Karpas-422 (cell line): ENCODE measurements at places on chromosomes 11 and 22. TPM values are rescaled to one million over a fixed set of nuclear protein-coding genes. Genes with fewer than 3 reads are reported as not detected.

- peak overlapping the region; percentile 39 for H3K4me3 ChIP-seq
- H3K36me3 ChIP-seq, result peaks cover 13% of the 10 kb centered on the region
- no peaks in the 10 kb centered on the region for H3K27me3 ChIP-seq
- peaks cover 77% of the 10 kb centered on the region for H3K4me1 ChIP-seq
These were observed 7.3 kb downstream of the TBC1D22A start for GRCh38 chr22:46769706-46770105.

GRCh38 chr11:120340529-120340928 is 4.3 kb downstream of the ARHGEF12 start:
- H3K27me3 ChIP-seq, result no peaks in the 10 kb centered on the region
- H3K27ac ChIP-seq, result no peak overlapping the region
- H3K4me1 ChIP-seq, result peaks cover 39% of the 10 kb centered on the region
- DNase-seq, result no peak

DNA sequence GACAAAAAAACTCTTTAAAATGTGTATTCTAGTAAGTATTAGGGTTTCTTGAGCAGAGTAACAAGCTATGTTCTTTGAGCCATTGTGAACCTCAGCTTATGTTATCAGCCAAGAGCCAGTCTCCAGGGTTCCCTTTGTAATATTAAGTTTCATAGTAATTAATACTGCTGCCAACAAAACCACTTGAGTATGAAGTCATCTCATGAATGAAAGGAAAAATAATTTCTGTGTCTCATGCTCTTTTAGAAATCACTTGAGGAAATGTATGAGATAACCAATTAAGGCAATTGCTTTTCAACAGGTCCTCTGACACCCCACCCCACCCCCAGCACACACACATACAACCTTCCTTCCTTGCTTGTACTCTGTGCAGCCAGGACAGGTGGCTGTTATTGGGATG is 59.9 kb downstream of the BBOX1 start:
- no peak for DNase-seq
- H3K27ac ChIP-seq, result no peak overlapping the region
- no peaks in the 10 kb centered on the region for H3K27me3 ChIP-seq
- H3K4me1 ChIP-seq, result no peaks in the 10 kb centered on the region

DNA sequence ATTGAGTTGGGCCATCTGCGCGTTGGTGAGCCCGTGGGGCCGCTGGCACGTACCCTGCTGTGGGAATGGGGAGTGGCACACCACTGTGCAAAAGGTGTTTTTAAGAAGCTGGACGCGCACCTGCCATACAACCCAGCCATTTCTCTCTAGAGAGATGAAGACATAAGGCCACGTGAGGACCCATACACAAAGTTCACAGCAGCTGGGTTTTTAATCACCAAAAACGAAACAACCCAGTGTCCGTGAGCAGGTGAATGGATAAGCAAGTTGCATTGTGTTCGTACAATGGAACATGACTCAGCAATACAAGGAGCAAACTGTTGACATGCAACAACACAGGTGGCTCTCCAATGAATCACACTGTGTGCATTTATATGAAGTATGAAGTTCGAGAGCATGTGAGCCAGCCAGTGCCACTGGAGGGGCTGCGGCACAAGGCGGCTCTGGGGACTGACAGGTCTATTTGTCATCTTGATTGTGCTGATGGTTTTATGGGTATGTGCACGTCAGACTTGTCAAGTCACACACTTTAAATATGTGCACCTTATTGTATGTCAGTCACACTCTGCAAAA is 30.6 kb upstream of the PANX2 start:
- no peak overlapping the region for H3K4me3 ChIP-seq
- no peaks in the 10 kb centered on the region for H3K27me3 ChIP-seq
- no peak overlapping the region for H3K27ac ChIP-seq
- no peaks in the 10 kb centered on the region for H3K36me3 ChIP-seq
- H3K4me1 ChIP-seq, result no peaks in the 10 kb centered on the region

GAL3ST1 gene
- total RNA-seq, result not detected in 2 replicates

ALKBH8 gene
- total RNA-seq, result 21.8 and 24.9 TPM in 2 replicates

ANGPTL5 gene
- not detected in 2 replicates for total RNA-seq

PHF21B gene
- total RNA-seq, result 5.9 and 17.1 TPM in 2 replicates

PNPLA3 gene
- total RNA-seq, result not detected in 2 replicates
